ENCODE measurements at places on chromosomes 3 and 15. TPM values are rescaled to one million over a fixed set of nuclear protein-coding genes. Genes with fewer than 3 reads are reported as not detected.

DNAH1 gene
- 0.96 TPM for total RNA-seq

DVL3 gene
- 63.8 TPM for total RNA-seq

GUCA1C gene
- not detected for total RNA-seq

KLHL40 gene
- not detected for total RNA-seq

PIERCE2 gene
- total RNA-seq: 6.5 TPM

STX19 gene
- total RNA-seq: not detected

TJP1 gene
- 56.1 TPM for total RNA-seq

SEMA6D gene
- total RNA-seq: 21.0 TPM

PSTPIP1 gene
- 1.4 TPM for total RNA-seq

CAMK2N2 gene
- not detected for total RNA-seq

A4GNT gene
- total RNA-seq: not detected

MYL3 gene
- not detected for total RNA-seq

KPNA1 gene
- 27.2 TPM for total RNA-seq

ZMYND10 gene
- 0.48 TPM for total RNA-seq
